Kidney capillary endothelial cell (primary cell): ENCODE measurements at places on chromosomes 12 and 14.

DNA sequence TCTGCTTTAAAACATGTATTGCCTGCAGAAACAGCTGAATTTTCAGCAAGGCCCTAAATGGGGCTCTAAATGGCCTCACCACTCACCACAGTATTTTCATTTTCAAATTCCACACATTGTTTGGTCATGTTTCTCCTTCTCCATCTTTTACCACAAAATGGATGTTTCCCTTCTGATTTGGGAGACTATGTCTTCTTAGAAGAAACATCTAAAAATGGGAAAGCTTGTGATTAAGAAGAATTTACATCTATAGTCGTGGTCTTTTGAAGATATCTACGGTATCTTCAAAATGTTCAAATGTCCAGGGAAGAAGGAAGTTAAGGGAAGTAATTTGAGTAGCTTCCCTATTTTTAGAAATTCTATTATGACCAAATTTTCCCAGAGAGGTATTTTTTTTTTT, 20.7 kb upstream of the TUBA1C start:
- DNase-seq: no peak

DNA sequence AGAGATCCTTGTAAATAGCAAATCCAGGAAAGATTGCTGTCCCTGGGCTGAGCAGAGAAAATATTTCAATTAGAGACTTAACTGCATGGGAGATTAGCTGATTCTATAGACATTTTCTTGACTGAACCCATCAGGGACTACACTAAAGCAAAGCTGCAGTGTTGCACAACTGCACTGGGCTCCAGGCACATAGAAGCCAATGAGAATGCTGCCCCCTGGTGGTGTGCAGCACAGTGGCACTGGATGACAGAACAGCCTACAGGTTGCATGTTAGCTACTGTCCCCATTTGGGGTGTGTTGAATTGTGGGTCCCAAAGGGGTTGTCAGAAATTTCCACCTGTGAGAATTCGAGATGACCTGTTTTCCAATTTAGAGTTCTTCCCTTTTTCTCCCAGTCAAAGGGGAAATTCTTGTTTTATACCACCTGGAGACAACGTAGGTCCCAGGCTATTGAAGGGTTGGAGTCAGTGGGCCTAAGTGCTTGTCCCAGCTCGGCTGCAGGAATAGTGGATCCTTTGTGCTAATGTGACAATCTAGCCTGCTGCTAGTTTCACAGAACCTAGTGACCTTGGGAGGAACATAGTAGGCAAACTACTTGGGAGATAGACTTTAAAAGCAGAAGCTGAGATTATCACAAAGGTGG, 114.7 kb downstream of the SLC8A3 start:
- DNase-seq: peak; percentile 54

- no peak for DNase-seq
These were observed 26.7 kb downstream of the DNM1L start for GRCh38 chr12:32705783-32706182.

DNA sequence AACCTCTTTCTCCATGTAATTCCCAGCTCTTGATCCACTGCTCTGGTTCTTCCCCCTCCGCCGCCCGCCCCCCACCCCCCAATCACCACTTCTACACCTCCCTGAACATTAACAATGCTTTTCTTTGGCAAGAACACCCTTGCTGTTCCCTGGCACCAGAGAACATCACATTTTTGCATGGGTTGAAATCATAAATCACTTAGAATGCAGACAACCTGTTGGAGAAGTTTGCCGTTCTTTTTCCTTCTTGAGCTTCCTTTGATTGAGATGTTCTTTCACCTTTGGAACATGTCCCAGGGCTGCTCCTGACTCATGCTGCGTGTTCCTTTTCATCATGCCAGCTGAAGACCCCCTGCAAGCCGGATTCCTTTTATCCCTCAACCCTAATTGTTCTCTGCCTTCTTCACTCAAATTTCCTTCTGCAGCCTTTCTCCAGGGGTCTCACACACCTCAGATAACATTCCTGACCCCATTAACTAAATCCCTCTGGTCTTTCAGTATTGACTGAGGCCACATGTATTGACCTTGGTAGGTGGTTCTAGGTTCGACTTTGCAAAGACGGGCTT, 294.1 kb upstream of the TMPO start:
- DNase-seq: no peak

GRCh38 chr14:104113631-104114420, 24.6 kb upstream of the KIF26A start:
- no peak for DNase-seq

DNA sequence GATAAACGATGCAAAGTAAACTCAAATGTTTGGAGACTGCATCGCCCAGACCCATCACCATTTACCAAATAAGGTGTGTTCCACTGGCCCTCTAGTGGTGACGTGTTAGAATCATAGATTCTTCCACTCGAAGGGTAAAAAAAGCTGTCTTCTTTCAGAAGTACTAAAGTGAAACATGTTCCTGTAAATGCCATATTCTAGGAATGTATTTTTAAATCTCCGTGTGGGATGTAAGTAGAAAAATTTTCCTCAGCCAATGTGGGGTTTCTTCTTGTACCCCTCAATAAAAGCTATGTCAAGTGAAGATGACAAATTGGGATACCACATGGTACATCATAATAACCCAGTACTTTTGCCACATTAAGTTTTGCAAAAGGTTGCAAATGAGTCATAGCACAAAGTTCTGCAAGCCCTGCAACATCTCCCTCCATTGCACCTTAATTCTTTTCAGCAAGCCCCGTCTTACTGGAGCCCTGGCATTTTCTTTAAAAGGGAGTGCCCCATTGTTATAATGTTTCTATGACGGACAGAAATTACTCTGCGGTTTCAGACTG, 100.8 kb downstream of the CCER1 start:
- peak; percentile 46 for DNase-seq

DNA sequence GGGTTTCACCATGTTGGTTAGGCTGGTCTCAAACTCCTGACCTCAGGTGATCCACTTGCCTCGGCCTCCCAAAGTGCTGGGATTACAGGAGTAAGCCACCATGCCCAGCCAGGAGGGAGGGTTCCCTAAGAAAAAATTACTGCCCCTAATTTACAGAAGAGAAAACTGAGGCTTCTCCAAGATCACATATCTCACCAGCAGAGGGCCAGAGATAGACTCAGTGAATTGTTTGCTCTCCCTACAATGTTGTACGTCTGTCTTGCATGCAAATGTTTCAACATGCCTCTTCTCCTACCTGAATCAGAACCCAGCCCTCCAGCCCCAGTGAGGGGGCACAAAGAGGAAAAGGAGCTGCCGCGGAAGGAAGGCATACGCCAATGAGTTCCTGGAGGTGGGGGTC, 48.3 kb upstream of the TMEM263 start:
- DNase-seq: no peak

- no peak for DNase-seq
These were observed 174.8 kb upstream of the RTL1 start for GRCh38 chr14:101078170-101078891.

GRCh38 chr14:89207925-89208328, 209.1 kb downstream of the FOXN3 start:
- DNase-seq: no peak

- DNase-seq: no peak
These were observed 729.7 kb upstream of the USP15 start for GRCh38 chr12:61530456-61530855.
